Activated naive CD4-positive, alpha-beta T cell treated with anti-CD3 and anti-CD28 coated beads, Interleukin-2, amount 50 U/mL, for 72 hours (primary cell): ENCODE measurements at places on chromosomes 6 and 20.

- no peak for DNase-seq
These were observed 445.4 kb upstream of the DEFB115 start for GRCh38 chr20:30811885-30812671.

DNA sequence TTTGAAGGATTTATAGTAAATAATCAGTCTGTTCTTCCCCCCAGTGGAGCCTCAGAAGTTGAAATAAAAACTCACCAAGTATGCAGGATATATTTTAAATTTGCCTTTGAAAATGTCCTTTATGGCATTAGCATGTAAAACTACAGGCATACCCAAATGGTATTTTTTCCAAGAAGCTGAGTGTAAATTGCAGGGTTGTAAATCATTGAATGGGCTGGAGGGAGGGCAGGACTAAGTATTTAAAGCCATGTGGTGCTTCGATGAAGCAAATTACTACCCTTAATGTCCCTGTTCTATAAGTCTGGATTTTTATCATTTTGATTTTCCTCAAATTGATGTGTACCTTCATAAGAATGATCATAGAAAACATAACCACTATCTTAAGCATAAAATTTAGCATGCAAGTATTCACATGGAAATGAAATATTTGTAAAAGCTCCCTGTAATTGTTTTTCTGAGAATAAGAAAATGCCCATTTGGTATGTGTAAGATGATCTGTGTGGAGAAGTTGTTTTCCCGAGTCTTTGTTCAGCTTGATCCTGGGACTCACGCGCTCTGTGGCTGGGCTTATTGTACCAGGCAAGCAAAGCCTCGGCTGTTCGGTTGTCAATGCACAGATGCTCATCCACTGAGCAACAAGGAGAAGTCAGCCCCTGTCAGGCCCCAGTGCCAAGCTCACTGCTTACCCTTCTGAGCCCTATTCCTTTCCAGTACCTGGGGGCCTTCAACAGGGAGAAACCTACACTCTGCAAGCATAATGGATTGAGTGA, 66.7 kb downstream of the CD164 start:
- DNase-seq = no peak

- no peak for DNase-seq
These were observed 450.2 kb downstream of the CDC5L start for GRCh38 chr6:44837741-44838140.

GRCh38 chr6:149342525-149342924, 25.0 kb downstream of the TAB2 start:
- no peak for DNase-seq

DNA sequence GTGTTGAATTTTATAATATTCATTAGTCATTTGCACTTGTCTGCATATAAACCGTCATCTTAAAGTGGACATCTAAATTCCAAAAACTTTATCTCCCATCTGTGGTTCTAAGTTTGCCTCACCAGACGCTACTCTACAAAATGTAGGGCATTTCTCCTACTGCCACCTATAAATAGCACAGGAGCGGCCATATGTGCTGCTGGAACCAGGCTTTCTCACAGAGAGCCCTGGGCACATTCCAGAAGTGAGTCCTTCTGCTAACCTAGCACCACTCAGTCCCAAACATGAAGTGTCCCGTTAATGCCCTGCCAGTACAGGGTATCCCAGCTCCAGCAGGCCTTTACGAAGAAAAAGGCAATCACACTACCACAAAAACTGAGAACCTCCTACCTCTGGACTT, 153.7 kb downstream of the TMEM242 start:
- no peak for DNase-seq

- DNase-seq = peak; percentile 68
These were observed 118.4 kb upstream of the SGK1 start for GRCh38 chr6:134436281-134436815.

- DNase-seq = no peak
These were observed 347.5 kb downstream of the CDH4 start for GRCh38 chr20:61599541-61599992.

GRCh38 chr6:41046084-41046483, 3.8 kb downstream of the TSPO2 start:
- DNase-seq = no peak

DNA sequence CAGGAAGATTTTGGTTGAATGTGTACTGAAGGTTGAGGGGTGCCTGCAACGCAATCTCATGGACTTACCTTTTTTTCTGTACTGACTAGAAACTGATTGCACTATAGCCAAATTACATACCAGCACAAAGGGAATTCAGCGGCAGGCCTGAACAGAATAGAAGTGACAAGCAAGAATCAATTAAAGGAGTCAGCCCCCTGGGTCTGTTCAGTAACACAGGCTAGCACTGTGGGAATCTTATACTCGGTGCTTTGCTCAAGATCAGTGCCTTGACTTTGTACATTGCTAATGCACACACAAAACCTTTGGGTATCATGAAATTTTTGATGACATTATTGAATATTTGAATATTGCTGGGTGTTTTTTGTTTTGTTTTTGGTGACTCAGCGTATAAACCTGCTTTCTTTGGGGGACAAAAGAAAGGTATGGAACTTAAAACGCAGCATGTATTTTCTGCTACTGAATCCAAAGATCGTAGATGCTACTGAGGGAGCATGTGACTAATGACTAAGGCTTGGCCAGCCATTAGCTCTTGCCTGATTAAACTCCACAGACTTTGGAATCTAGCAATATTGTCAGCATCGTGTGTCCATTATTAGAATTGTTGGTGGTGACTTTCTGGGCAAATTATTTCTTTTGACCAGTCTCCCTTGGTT, 236.6 kb downstream of the ARID1B start:
- DNase-seq = no peak

DNA sequence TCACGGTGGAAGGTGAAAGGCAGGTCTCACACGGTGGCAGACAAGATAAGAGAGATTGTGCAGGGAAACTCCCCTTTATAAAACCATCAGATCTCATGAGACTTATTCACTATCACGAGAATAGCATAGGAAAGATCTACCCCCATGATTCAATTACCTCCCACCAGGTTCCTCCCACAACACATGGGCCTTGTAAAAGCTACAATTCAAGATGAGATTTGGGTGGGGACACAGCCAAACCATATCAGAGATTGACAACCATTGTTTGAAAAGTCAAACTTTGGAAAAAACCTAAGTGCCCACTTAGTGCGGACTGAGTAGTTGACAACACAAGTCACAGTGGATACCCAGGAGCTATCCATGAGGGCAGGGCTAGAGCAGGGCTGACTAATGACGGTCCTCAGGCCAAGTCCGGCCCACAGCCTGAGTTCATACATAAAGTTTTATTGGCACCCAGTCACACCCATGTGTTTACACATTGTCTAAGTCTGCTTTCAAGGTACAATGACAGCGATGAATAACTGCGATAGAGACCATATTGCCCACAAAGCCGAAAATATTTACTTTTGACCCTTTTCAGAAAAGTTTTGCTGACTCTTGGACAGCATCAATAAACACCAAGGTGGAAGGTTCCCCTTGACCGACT, 33.8 kb upstream of the PMEPA1 start:
- DNase-seq = no peak

DNA sequence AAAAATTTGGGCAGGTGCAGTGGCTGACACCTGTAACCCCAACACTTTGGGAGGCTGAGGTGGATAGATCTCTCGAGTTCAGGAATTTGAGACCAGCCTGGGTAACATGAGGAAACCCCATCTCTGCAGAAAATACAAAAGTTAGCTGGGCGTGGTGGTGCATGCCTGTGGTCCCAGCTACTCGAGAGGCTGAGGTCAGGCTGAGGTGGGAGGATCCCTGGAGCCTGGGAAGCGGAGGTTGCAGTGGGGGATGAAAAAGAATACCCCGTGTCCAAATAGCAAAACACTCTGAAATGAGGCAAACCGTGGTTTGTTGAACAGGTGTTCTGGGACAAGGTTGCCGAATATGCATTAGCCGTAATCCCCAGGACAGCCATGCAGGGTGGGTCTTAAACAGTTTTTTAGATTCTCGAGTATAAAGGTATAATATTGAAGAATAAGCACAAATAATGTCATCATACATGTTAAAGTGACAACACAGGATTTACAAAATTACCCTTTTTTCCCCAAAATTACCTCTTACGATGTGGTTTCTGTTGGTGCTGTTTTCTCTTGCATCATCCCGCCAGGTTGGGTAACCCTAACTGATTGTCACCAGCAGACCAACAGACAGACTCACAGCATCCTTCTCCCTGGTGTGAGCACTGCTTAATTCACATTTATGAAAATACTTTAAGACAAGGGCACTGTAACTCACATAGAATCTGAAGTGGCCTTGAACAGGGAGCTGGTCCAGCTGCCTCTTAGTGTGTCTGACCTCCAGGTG, 9.1 kb downstream of the DNAJC5 start:
- no peak for DNase-seq

DNA sequence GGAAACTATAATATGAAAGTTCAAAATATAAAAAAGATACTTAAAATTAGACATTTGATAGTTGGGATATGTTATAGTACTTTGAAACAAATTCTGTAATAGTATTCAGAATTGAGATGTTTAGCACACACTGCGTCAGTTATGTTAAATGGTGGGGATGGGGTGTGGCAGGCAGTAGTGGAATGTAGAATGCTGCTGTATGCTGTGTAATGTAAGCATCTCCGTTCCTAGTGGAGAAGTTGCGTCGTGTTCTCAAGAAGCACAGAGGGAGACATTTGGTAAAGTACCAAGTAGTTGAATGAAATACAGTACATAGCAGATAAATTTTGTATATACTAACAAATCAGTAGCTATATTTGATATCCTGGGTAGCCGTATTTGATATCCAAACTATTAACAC, 192.4 kb downstream of the ZFAND3 start:
- no peak for DNase-seq

- DNase-seq = no peak
These were observed 20.0 kb downstream of the PHF20 start for GRCh38 chr20:35791821-35792220.

- DNase-seq = no peak
These were observed 383.8 kb upstream of the JAG1 start for GRCh38 chr20:11057624-11058023.

GRCh38 chr6:32087574-32088486, 21.3 kb downstream of the TNXB start:
- DNase-seq = peak; percentile 83

DNA sequence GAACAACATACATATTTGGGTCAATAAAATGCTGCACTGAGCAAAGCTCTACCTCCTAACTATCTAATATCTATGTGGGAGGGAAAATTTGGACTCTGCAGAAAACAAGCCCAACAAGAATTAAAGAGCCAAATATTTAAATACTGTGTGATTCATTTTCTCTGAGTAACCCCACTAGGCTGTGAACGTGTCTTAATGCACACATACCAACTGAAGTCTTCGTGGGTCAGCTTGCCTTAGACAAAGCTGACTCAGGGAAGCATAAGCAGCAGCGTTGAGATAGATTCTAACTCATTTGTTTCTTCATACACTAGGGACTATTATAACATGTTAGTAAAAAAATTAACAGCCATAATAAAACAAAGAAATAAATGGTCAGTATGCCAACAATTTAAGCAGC, 114.3 kb downstream of the GJA1 start:
- DNase-seq = no peak

DNA sequence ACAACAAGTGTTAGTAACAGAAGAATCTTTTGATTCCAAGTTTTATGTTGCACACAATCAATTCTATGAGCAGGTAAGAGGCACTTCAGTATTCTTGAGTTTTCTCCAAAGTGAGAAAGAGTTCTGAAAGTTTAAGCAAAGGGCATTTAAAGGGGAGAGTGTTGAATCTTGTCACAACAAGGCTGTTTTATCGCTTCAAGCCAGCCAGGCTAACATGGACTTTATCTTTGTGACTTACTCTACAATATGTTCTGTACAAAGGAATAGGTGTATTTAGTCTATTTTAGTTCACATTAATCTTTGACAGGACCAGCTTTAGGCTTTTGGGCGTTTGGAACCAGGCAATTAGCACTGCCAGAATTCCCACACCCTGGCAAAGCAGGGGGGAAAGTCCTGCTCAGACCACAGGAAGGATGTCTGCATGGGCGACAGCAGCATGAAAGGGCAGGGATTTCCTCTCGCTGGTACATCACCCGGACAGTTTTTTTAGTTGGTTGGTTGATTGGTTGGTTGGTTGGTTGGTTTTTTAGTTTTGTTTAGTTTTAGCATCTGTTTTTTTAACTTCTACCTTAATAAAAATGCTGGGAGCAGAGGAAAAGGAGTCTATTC, 395.4 kb upstream of the SOX4 start:
- DNase-seq = no peak

GRCh38 chr20:33789109-33789857, 21.9 kb upstream of the CHMP4B start:
- no peak for DNase-seq

GRCh38 chr20:45998337-45998736, 10.4 kb upstream of the MMP9 start:
- DNase-seq = no peak

GRCh38 chr6:38262609-38263008, 377.1 kb downstream of the BTBD9 start:
- no peak for DNase-seq

GRCh38 chr6:71509191-71510005, 220.8 kb downstream of the OGFRL1 start:
- no peak for DNase-seq

DNA sequence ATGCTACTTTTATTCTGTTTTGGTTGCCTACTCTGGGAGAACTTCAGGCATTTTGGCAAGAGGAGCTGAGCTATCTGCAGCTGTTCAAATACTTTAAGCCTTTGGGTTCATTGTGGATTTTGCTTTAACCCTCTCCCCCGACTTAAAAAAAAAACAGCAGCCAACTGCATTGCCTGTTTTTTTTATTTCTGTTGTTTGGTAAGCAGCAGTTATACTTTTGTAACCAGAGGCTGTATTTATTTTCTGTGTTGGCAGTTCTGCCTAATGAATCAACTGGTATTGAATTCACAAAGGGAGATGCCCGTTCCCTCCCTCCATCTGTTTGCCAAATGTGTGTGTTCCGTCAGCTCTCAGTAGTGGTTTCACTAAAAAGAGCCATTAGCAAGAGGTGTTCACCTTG, 484.0 kb downstream of the UTRN start:
- no peak for DNase-seq

GRCh38 chr20:10619427-10619826, 54.4 kb downstream of the JAG1 start:
- no peak for DNase-seq

DNA sequence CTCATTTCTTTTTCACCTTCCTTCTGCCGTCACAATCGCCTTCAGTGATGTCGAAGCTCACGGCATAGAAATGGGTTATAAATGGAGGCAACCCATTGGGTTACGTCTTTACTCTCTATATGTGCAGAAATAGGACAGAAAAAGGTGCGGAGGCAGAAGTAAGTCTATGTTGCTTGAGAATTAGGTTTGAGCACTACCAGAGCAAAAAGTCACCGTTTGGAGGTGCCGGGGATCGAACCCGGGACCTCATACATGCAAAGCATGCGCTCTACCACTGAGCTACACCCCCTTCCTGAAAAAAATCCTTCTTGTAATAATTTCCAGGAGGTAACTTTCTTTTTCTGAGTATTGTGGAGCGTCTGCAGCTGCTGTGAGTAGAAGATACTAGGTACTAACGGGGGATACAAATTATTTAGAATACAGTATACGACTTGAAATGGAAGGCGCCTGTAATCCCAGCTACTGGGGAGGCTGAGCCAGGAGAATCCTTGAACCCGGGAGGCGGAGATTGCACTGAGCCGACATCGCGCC, 134.2 kb downstream of the TRIM27 start:
- DNase-seq = peak; percentile 50
